ENCODE measurements at places on chromosomes 3 and 15. TPM values are rescaled to one million over a fixed set of nuclear protein-coding genes. Genes with fewer than 3 reads are reported as not detected.

Gene TRIM59
- 32.5 TPM for total RNA-seq

Gene ZNF80
- total RNA-seq = not detected

Gene PLXNB1
- 43.1 TPM for total RNA-seq

Gene EPHB3
- total RNA-seq = not detected

- no peak for DNase-seq
- peaks cover 7% of the 10 kb centered on the region for H3K36me3 ChIP-seq
- H3K4me3 ChIP-seq = no peak overlapping the region
- H3K4me1 ChIP-seq = no peaks in the 10 kb centered on the region
- no peak overlapping the region for H3K27ac ChIP-seq
Observed at GRCh38 chr3:100366424-100366823, 31.9 kb downstream of the NIT2 start.

GRCh38 chr3:46662771-46663551, 30.5 kb downstream of the ALS2CL start:
- no peak for DNase-seq
- H3K27ac ChIP-seq = no peak overlapping the region
- no peaks in the 10 kb centered on the region for H3K27me3 ChIP-seq
- no peak overlapping the region for H3K4me3 ChIP-seq
- H3K36me3 ChIP-seq = no peaks in the 10 kb centered on the region
- no peaks in the 10 kb centered on the region for H3K4me1 ChIP-seq

GRCh38 chr15:67746450-67746849, 78.9 kb upstream of the SKOR1 start:
- DNase-seq = no peak
- no peaks in the 10 kb centered on the region for H3K27me3 ChIP-seq
- no peaks in the 10 kb centered on the region for H3K36me3 ChIP-seq
- no peak overlapping the region for H3K27ac ChIP-seq
- no peaks in the 10 kb centered on the region for H3K4me1 ChIP-seq
- H3K4me3 ChIP-seq = no peak overlapping the region

GRCh38 chr3:169953462-169954141, 13.0 kb upstream of the SEC62 start:
- no peak for DNase-seq
- H3K27me3 ChIP-seq = peaks cover 25% of the 10 kb centered on the region
- H3K4me3 ChIP-seq = no peak overlapping the region
- H3K4me1 ChIP-seq = no peaks in the 10 kb centered on the region
- no peak overlapping the region for H3K27ac ChIP-seq

- peaks cover 12% of the 10 kb centered on the region for H3K4me1 ChIP-seq
- no peak overlapping the region for H3K4me3 ChIP-seq
- no peaks in the 10 kb centered on the region for H3K36me3 ChIP-seq
- no peaks in the 10 kb centered on the region for H3K27me3 ChIP-seq
- DNase-seq = no peak
Observed at GRCh38 chr15:56369234-56369633, 4.0 kb downstream of the TEX9 start.

DNA sequence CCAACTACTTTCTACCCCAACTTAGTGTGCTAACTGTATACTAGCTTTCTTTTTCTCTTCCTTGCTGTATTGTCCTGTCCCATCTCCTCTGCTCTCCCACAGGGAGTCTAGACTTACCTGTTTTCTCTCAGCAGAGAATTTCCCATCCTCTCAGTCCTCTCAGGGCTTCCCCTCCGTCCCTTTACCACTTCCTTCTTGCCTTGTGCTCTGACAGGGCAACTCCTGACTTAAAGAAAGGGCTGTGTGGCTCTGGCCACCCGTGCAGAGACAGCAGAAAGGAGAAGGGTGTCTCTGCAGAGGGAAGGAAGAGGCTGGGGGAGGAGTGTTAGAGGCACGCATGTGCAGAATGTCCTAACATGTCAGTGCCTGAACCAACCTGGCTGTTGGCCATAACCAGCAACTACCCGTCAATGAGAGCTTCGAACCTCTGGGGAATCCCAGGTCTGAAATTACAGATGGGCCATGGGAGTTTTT, at the start of gene GCSAM:
TSS of gene GCSAM (minus strand) at position 274 of the 474 bp plus-strand sequence. CDS start at position 146, 128 bp downstream.
- H3K4me1 ChIP-seq = no peaks in the 10 kb centered on the region
- H3K27me3 ChIP-seq = no peaks in the 10 kb centered on the region
- no peaks in the 10 kb centered on the region for H3K36me3 ChIP-seq
- no peak within 1 kb of the TSS for H3K27ac ChIP-seq

DNA sequence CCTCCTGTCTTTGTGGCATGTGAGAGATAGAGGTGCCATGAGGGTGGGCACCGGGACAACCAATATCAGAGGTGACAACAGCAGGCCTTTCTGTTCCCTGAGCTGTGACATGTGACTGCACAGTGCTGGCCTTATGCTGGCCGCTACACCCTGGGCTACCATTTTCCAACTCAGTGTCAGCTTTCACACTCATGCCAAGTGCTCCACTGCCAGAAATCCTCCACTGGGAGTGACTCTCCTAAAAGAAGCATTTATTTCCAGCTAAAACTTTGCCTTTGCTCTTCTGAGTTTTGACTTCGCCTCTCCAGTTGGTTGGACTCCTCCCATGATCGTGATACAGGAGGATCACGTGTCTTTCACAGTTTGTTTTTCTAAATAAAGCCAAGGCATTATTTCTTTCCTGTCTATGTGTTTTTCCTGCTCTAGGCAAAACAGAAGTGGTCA, 31.4 kb downstream of the CA12 start:
- H3K27ac ChIP-seq = no peak overlapping the region
- no peaks in the 10 kb centered on the region for H3K36me3 ChIP-seq
- no peak for DNase-seq
- no peak overlapping the region for H3K4me3 ChIP-seq

GRCh38 chr3:86976219-86976618, 14.7 kb downstream of the VGLL3 start:
- no peaks in the 10 kb centered on the region for H3K36me3 ChIP-seq
- H3K27ac ChIP-seq = no peak overlapping the region
- H3K4me3 ChIP-seq = no peak overlapping the region

DNA sequence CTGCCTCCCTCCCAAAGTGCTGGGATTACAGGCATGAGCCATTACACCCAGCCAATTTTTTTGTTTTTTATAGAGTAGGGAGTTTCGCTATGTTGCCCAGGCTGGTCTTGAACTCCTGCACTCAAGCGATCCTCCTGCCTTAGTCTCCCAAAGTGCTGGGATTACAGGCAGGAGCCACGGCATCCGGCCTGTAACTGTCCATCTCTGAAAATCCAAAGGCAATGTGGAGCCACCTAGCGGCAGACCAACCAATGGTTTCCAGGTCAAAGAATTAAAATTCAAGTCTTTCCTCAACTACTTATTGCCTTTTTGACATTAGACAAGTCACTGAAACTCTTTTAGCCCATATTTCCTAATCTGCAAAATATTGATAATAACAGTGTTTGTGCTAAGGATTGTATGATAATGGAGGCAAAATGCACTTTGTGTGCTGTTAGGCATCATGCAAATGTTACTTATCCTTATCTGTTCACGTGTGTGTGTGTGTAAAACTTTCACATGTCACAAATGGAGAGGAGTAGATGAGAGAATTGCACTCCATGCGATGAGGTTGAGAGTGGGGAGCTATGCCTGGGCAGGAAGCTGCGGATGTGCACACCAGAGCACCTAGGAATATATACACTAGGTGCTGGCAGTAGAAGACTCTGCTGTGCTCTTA, 48.7 kb downstream of the COL8A1 start:
- H3K4me3 ChIP-seq = no peak overlapping the region
- no peaks in the 10 kb centered on the region for H3K27me3 ChIP-seq
- peaks cover 11% of the 10 kb centered on the region for H3K4me1 ChIP-seq
- H3K27ac ChIP-seq = no peak overlapping the region

- DNase-seq = no peak
- H3K27me3 ChIP-seq = no peaks in the 10 kb centered on the region
- H3K36me3 ChIP-seq = no peaks in the 10 kb centered on the region
- H3K4me3 ChIP-seq = no peak overlapping the region
- no peak overlapping the region for H3K27ac ChIP-seq
Observed at GRCh38 chr3:11407644-11408043, 135.4 kb downstream of the ATG7 start.

DNA sequence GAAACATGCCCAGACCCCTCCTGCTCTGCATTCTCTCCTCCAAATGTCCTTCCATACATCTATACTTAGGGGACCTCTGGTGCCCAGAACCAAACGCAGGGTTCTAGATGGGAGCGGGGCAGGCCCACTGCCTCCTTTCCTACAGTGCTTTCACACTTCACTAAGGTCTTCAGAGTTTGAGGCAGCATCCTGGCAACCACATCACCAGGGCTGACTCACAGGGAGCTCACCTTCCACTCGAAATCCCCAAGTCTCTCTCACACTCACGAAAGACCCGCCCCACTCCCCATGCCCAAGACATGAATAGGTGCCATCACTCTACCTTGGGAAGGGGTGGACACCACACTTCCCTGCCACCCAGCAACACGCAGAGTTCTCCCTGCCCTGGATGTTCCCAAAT, 18.9 kb downstream of the HOMER2 start:
- no peak overlapping the region for H3K4me3 ChIP-seq
- no peaks in the 10 kb centered on the region for H3K27me3 ChIP-seq
- no peak for DNase-seq
- no peaks in the 10 kb centered on the region for H3K4me1 ChIP-seq
- no peak overlapping the region for H3K27ac ChIP-seq
- H3K36me3 ChIP-seq = no peaks in the 10 kb centered on the region

DNA sequence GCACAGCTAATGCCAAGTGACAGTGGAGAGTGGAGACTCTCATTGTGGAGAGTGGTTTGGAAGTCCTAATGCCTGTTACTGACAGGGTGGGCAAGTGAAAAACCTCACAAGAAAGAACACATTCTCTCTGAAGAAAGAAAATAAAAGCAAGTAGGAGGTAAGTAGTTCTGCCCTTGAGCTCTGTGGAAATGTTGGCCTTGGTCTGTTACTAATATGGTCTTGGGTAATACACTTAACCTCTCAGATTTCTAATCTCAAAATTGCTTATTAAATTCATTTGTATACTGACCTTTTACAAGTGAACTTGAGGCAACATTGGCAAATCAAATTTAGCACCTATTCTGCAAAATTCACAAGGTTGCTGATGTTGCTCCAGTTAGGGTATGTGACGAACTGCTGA, 291.6 kb upstream of the CBLB start:
- no peak overlapping the region for H3K27ac ChIP-seq
- no peaks in the 10 kb centered on the region for H3K4me1 ChIP-seq
- H3K4me3 ChIP-seq = no peak overlapping the region
- H3K27me3 ChIP-seq = no peaks in the 10 kb centered on the region
- no peak for DNase-seq
- H3K36me3 ChIP-seq = no peaks in the 10 kb centered on the region

DNA sequence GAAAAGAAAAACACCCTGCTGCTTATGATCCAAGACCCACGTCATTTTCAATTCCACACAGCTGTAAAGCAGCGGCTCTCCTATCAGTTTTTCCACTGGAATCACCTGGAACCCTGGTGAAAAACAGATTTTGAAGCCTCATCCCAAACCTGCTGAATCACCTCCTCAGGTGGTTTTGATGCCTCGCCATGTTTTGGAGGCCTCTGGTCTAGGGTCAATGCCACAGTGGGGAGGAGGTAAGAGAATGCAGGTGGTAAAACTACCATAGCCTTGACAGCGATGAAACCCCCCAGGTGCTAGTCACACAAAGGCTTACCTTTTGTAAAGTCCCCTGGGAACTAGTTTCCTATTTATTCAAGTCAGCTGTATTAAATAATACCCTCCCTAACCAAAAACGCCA, 24.8 kb downstream of the MYO1E start:
- no peak overlapping the region for H3K27ac ChIP-seq
- peaks cover 38% of the 10 kb centered on the region for H3K4me1 ChIP-seq
- no peaks in the 10 kb centered on the region for H3K36me3 ChIP-seq
- DNase-seq = no peak

DNA sequence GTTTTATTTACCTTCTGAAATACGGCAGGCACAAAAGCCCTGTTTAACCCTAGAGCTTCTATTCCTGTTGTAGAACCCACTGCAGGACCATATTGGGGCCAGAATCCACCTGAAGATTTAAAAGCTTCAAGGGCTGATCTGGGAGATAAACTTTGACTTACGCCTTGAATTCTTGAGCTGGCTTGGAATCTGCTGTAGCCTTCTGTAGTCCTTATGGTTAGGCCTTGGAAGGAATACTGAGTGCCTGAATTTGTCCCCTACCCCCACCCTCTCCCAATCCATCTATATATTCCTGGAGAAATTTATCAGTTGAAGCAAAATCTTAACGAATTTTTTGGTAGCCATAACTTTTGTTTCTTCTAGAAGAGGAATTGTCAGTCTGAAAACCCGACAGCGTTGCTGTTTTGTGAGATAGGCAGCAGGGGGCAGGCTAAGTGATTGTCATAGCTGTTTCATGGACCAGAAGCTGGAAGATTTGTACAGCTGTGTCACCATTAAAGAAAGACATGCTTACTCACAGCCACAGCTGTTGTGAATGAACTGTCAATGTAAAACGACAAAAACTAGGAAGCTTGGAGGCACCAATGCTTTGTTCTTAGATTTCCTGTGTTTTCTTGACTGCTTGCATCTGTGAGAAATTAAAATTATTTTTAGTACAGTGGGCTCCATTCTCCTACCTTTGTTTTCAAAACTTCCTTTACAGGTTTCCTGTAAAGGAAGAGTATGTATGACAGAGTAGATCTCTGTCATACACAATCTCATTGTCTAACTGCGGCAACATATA, 12.8 kb downstream of the LXN start:
- no peak overlapping the region for H3K4me3 ChIP-seq
- peaks cover 28% of the 10 kb centered on the region for H3K4me1 ChIP-seq
- peaks cover 16% of the 10 kb centered on the region for H3K36me3 ChIP-seq
- H3K27ac ChIP-seq = peak overlapping the region; percentile 95
- H3K27me3 ChIP-seq = no peaks in the 10 kb centered on the region

- H3K27ac ChIP-seq = no peak overlapping the region
- H3K4me1 ChIP-seq = no peaks in the 10 kb centered on the region
- no peak overlapping the region for H3K4me3 ChIP-seq
- H3K36me3 ChIP-seq = no peaks in the 10 kb centered on the region
Observed at GRCh38 chr3:62439176-62439813, 65.9 kb upstream of the FEZF2 start.

- H3K4me3 ChIP-seq = no peak overlapping the region
- no peak overlapping the region for H3K27ac ChIP-seq
- no peak for DNase-seq
- H3K36me3 ChIP-seq = peaks cover 4% of the 10 kb centered on the region
Observed at GRCh38 chr3:143998266-143998665, 26.6 kb downstream of the DIPK2A start.

- no peak overlapping the region for H3K27ac ChIP-seq
- H3K36me3 ChIP-seq = no peaks in the 10 kb centered on the region
Observed at GRCh38 chr3:50436114-50436674, 67.2 kb downstream of the CACNA2D2 start.

- H3K36me3 ChIP-seq = no peaks in the 10 kb centered on the region
- H3K4me1 ChIP-seq = no peaks in the 10 kb centered on the region
- H3K27ac ChIP-seq = no peak overlapping the region
- no peak for DNase-seq
- no peaks in the 10 kb centered on the region for H3K27me3 ChIP-seq
Observed at GRCh38 chr3:79245284-79246138, 522.3 kb downstream of the ROBO1 start.

Measured in endothelial cell of umbilical vein (primary cell).